ENCODE measurements at places on chromosomes 16 and 17. TPM values are rescaled to one million over a fixed set of nuclear protein-coding genes. Genes with fewer than 3 reads are reported as not detected.

SCN4A gene
- not detected for total RNA-seq

PPP1R9B gene
- total RNA-seq, result 31.7 TPM

NEUROD2 gene
- total RNA-seq, result not detected

DRC3 gene
- 0.40 TPM for total RNA-seq

CCT6B gene
- 0.56 TPM for total RNA-seq

PRSS33 gene
- not detected for total RNA-seq

ANKRD13B gene
- 5.0 TPM for total RNA-seq

SEZ6L2 gene
- 39.8 TPM for total RNA-seq

EVPL gene
- total RNA-seq, result 0.26 TPM

NLK gene
- 8.6 TPM for total RNA-seq

OTOA gene
- not detected for total RNA-seq

GRB7 gene
- total RNA-seq, result 0.08 TPM

ALOX12B gene
- total RNA-seq, result not detected

MFSD6L gene
- not detected for total RNA-seq

CCL5 gene
- 0.52 TPM for total RNA-seq

CUEDC1 gene
- total RNA-seq, result 17.3 TPM

All from epithelial cell of alveolus of lung (primary cell).